ENCODE measurements at places on chromosomes 2 and 18. TPM values are rescaled to one million over a fixed set of nuclear protein-coding genes. Genes with fewer than 3 reads are reported as not detected.

Gene PRSS56
- total RNA-seq = not detected

Gene MOCOS
- 15.4 TPM for total RNA-seq

Gene POTEI
- total RNA-seq = 0.48 TPM

Gene AGXT
- total RNA-seq = 41.9 TPM

Gene AMER3
- total RNA-seq = not detected

Gene ASPRV1
- total RNA-seq = 0.40 TPM

Gene TBR1
- not detected for total RNA-seq

Gene EMILIN1
- total RNA-seq = 9.7 TPM

Gene SUMO1
- total RNA-seq = 173 TPM
